ENCODE measurements at places on chromosomes 4 and X. TPM values are rescaled to one million over a fixed set of nuclear protein-coding genes. Genes with fewer than 3 reads are reported as not detected.

DNA sequence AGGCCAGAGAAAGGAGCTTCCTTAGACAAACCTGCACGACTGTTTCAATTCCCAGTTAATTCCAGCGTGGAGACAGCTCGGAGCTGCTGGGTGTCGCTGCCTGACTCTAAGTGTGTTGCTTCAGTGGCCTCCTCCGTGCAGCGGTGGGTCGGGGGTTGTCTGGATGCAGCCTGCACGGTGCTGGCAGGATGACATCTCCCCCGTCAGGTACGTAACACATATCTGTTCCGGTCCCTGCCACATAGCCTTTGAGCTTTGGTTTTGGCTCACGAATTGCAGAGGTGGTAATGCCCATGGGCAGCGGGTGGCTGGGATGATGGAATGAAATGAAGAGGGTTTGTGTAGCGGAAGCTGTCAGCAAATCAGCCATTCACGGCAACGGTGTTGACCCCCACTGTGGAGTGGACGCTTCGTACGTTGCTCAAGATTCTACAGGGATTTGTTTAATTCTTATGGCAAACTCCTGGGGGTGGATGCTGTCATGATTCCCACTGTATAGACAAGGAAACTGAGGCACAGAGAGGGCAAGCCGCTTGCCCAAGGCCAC lies 33.7 kb upstream of the HMX1 start:
- DNase-seq, result no peak

ART3 gene
- 2.9 TPM for total RNA-seq

DNA sequence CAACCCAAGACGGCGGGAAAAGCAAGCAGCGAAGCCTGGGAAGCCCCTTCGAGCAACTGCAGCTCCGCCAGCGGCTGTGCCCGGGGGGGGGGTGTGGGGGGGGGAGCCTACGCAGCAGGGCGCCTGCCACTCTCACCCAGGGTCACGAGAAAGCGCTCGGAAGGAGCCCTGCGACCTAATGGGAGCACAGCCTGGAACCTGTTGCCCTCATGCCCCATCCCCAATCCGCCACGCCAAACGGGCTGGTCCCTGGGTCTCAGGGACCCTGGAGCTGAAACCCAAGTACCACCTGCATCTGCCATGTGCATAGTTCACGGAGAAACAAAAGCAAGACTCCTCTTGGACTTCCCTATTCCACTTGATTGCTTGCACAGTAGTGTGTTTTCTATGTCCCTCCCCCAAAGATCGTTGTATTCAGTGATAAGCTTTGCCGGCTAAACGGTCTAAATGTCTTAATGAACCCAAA lies 359 bp upstream of the GAB3 start:
- DNase-seq, result no peak

GYPA gene
- 3.7 TPM for total RNA-seq

PABPC1L2B gene
- total RNA-seq, result not detected

Data from frontal cortex (tissue), 4 donors.